ENCODE measurements at places on chromosomes 16 and 17.
A peak's percentile ranks its signal among the peaks of the same experiment; 100 is the strongest.

- DNase-seq: peak; percentile 34
These were observed 117.2 kb upstream of the METRNL start for GRCh38 chr17:82962163-82962720.

DNA sequence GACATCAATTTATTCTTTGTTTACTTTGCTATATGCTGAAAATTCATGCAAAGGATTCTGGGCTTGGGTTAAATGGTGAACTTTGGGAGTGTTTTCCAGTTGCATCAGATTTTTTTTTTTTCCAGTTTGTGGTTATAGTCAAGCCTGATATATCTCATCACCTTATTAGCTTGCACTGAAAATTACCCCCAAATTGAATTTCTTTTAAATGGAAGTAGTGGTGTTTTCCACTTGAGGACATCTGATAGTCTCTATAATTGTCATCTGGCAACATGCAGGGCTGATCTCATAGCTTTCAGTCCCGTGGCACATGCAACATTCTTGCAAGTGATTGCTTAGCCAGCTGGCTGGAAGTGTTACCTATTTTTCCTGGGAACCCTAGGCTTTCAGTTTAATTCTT lies 4.7 kb upstream of the KRTAP3-1 start:
- DNase-seq: no peak

DNA sequence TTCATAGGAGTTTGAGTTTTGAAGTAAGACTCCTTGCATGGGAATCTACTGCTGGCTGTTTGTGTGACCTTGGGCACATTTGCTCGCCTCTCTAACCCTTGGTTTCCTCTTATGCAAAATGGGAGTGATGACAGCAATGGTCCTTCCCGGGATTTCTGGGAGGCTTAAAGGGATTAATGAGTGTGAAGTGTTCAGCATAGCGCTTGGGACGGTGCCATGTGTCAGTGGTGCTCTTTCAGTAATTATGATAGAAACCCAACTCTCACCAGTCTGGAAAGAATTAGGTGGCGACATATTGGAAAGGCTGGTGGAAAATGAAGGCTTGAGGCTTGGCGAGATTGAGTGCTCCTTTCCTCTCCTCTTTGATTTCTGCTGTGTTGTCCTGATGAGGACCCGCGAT lies 429.2 kb upstream of the EEF2KMT start:
- no peak for DNase-seq

DNA sequence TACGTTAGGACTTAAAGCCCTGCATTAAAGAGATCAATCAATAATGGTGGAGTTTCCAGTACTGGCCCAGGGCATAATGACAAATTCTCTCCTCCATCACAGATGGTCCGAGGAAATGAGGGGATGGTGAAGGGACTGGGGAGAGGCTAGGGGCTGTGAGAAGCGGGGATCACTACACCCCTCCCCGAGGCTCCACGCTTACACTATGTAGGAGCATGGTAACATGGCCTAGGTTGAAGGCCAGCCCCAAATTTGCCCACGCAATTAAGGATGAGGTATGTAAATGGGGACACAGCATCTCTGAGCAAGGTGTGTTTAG lies 8.0 kb upstream of the AKTIP start:
- no peak for DNase-seq

- DNase-seq: peak; percentile 67
These were observed 12.3 kb downstream of the GLIS2 start for GRCh38 chr16:4328046-4328781.

GRCh38 chr16:58792188-58792587 lies 58.1 kb upstream of the GOT2 start:
- DNase-seq: peak; percentile 89

Measured in hematopoietic multipotent progenitor cell treated with erythropoietin and hydrocortisone succinate and interleukin-3 and kit ligand, for 8 days (in vitro differentiated cells).